NCI-H187 treated with DMSO at 0.1 percent for 48 hours (cell line): ENCODE measurements at places on chromosomes 6 and 20.
A peak's percentile ranks its signal among the peaks of the same experiment; 100 is the strongest.

DNA sequence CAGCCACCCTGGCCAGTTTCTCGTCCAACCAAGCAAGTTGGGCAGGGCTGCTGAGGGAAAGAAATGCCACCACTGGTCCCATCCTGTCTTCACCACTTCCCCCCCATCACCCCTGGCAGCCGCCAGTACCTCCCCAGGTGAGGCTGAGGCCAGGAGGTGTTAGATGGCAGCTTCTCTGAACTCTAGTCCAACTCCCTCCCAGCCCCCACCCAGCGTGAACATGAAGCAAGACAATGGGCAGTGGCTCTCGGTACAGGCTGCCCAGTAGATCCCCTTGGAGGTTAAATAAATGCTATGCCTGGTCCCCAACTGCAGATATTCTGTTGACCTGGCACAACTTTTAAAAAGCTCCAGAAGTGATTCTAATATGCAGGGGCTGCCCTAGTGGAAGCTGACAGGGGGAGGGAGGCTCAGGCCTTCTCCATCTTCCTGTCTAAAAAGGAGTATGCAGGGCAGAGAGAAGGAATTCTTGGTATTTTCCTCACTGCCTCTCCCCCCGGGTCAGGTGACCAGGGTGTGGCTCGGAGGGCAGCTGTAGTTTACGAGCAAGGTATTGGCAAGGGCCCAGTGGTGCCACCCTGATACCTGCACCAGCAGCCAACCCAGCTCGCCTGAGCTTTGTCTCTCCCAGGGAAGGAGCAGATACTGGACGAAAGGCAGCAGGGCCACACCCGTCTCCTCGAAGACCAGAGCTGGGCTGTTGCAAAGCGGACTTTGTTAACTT, 25.7 kb downstream of the KCNK5 start:
- DNase-seq, result no peak

DNA sequence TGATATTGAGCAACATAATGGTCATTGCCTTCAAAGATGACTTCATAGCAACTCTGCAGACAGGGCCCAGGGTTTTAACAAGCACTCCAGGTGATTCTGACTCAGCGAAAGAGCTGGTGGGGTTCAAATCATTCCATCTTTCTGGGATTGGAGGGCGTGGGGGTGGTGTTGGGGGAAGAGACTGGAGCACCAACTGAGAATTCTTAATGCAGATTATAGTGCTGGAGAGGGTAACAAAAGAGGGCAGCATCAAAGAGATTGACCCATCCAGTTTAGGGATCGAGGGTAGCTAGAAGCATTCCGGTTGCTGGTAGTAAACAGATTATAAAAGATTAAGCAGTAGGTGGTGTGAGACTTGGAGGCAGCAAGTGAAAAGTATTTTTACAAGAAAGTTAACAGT, 15.9 kb downstream of the PFDN4 start:
- no peak for DNase-seq

DNA sequence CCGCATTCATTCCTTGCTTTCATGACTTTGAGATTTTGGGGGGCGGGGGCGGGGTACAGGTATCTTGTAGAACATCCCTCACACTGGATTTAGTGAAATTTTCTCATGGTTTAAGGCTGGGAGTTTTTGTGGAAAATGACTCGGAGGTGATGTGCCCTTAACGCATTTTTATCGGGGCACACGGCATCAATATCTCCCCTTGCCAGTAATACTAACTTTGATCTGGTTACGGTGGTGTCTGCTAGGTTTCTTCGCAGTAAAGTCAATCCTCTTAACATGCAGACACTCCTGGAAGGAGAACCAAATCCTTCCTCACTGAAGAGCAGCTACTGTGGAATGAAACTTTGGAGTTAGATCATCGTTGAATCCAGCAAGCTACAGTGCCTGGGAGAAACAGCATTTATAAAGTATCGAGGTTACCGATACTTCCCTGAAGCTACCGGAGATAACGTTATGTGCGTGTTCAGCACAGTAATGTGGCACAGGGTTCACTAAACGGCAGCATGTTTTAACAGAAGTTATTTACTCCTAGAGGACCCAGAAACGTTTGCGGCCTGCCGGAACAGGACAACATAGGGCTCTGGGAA, 1.2 kb upstream of the DYNLRB1 start:
- no peak for DNase-seq

- DNase-seq, result no peak
Measured at GRCh38 chr6:12369781-12370262, 79.7 kb downstream of the EDN1 start.

- DNase-seq, result peak; percentile 29
Measured at GRCh38 chr6:16183187-16183664, 54.3 kb downstream of the MYLIP start.

DNA sequence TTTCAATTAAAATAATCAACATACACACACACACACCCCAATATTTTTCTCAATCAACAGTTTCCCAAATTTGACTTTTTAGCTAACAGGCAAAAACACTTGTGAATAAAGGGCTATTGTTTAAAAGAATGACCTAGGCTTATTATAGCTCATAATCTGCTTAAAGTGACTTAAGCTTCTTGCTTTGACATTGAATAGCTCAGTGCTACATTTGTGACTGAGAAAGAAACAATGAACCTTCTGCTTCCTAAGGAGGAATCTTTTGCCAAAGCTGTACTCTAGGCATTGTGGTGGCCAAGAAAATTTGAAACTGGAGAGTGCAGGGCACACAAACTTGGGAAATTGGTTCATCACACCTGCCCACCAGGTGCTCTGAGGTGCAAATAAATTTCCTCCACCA, 282.0 kb downstream of the SYNE1 start:
- DNase-seq, result no peak

DNA sequence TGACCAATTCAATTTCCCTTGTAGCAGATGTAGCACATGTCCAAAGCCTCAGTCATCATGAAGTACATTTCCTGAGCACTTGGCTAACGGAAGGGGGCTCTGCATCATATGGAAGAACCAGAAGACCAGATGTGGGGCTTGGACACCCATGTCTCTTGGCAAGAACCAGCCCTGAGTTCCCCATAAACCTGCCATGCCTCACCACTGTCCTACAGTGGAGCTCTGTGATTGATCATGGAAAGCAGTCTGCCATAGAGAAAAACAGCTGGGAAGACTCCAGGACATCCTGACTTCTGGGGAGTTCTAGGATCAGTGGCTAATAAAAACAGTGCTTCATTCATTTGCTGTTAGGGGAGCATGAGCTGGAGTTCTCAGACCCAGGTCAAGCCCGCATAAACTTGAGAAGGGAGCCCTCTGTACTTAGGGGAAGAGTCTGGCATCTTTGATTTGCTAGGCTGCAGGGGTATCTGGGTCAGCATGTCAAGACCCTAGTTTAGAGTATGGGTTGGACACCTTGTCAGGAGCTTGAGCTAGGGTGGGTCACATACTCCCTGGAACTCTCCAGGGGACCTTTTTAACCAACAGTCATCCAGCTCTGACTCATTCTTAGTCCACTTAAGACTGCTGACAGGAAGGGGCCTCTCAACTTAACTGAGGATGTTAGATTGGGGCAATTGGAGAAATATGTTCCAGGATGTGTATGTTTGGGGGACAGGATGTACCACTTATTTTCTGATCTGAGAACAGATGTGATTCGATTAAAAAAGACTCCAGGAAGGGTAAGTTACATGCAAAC, 26.3 kb upstream of the TRAM2 start:
- DNase-seq, result no peak
